CD4-positive, alpha-beta T cell treated with Interleukin-2 at 100 ng/mL for 4 hours (primary cell): ENCODE measurements at places on chromosomes 2 and 18.

- no peak for DNase-seq
Measured at GRCh38 chr2:213227458-213227857, 56.8 kb upstream of the SPAG16 start.

GRCh38 chr2:46552079-46552478, 72.7 kb downstream of the TMEM247 start:
- no peak for DNase-seq

GRCh38 chr18:45106331-45106774, 425.7 kb downstream of the SETBP1 start:
- DNase-seq = peak; percentile 41

- no peak for DNase-seq
Measured at GRCh38 chr2:179336782-179337534, 72.3 kb upstream of the SESTD1 start.

DNA sequence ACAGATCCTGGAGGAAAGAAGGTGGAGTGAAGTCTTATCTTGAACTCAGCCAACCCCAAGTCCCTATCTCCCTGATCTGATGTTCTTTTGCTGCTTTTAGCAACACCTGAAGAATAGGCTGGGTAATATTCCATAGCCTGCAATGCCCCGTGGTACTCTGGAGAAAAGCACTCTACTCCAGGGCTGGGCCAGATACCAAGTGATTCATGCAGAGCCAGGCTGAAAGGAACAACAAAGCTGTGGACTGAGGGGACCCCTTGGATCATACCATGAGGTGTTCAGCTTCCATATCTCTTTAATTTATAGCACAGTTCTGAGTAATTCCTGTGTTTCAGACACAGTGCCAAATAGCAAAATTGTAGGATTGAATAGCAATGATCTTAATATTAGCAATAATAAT, 130.6 kb downstream of the NXPH2 start:
- no peak for DNase-seq

- DNase-seq = no peak
Measured at GRCh38 chr2:227368574-227368973, 10.5 kb downstream of the TM4SF20 start.

- DNase-seq = no peak
Measured at GRCh38 chr2:236215761-236216333, 47.7 kb upstream of the GBX2 start.

- DNase-seq = no peak
Measured at GRCh38 chr2:128405981-128406613, 87.4 kb upstream of the HS6ST1 start.

DNA sequence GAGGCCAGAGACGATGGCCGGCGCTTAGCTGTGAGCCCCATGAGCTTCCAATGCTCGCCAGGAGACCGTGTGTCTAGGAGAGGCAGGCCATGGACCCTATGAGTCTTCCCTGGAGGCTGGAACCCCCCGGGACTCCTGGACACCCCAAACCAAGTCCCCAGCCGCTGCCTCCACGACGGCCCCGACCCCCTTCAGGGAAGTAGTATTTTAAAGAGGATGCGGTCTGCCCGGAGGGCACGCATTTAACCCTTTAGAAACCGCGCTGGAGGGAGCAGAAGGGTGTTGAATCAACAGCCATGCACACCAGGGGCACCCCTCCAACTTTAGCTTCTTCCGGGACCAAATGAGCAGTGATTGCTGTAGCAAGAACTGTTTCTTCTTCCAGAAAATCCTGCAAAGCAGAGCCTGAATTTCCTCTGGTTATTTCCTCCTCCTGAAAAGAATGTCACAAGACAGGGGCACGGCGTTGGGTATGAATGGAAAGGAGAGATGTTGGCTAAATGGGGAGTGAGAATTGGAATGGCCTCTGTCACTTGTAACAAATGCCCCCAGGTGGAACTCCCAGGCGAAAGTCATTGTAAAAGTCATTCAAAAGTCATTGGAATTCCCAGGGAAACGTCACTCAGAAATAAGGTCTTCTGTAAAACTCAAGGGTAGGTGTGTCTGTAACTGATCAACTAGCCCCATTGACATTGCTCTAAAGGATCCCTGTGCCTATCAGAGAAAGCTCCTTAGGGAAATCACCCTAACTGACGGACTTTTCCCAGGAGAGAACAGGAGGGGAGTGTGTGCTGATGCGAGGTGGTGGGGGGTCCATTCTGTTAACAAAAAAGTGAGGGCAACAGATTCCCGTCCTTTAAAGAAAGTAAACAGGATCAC, 5.8 kb upstream of the GBX2 start:
- DNase-seq = no peak

GRCh38 chr2:231452799-231453508, 11.3 kb downstream of the NCL start:
- DNase-seq = no peak
